AG10803 (cell line): ENCODE measurements at places on chromosomes 2 and 18.

DNA sequence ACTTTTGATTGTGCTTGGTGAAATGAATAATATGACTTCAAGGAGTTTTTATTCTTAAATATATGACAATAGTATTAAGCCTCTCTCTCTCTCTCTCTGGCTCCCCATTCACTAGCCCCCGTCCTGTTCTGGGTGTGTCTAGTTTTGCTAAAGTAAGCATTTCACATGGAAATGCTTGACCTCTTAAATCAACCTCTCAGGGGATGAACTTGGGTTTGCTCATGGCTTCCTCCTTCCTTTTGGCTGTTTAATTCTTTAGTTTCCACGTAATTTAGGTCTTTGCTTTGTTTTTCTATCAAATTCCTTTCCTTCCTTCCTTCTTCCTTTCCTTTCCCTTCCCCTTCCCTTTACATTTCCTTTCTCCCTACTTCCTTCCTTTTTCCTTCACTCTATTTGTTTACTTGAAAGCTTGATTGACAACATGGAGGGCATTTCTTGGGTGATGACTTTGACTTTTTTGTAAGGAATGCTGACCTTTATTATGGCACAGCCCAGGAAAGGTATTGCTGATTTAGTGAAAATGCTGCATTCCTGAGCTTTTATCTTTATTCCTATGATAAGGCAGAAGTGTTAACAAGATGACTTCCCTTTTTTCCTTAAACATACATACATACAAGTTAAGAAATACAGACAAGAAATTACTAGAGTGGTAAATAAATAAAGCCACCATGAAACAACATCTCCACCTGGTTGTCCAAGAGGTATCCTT lies 3.6 kb downstream of the DPP4 start:
- DNase-seq, result no peak

DNA sequence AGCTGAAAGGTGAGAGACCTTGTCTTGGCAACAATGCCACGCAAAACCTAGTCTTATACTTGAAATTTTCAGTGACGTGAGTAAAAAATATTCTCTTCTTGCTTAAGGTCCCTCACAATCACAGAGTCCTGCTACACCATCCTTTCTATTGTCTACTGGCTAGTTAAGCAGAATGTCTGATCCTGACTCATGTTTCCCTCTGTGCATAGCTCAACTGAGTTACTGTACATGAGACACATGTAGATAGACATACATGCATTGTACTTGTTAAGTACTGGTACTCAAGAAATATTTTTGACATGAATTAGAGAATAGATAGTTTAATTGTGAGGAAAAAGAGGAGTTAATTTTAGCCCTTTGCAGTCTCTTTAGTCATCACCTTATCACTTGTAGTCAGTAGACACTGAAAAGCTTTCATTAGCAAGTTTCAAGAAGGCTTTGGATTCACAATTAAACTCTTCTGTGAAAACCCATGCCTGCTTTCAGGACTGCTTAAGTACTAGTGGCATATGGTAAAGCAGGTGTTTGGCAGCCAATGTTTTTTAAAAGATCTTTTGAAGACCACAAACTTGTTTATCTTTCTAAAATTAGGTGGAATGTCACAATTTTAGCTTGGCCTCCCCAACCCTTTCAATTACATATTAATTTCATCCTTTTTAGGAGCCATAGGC lies 158.7 kb upstream of the CCDC150 start:
- DNase-seq, result peak; percentile 37

DNA sequence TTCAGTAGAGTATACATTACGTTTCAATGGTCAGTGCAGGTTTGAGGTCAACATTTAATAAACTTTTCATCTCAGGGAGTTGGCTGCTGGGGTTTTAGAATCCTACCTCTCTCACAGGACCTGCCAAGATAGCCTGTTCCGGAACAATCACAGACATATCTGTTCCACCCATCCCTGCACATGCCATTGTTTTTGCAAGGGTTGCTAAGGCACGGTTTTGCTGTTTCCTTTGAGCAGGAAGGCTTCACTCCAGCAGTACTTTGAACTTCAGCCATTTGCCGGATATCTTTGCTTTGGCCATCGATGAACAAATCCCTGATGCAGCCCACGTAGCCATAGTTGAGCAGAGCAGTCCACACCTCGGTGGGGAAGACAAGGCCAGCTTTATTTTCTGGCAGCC lies 493.8 kb downstream of the NRXN1 start:
- DNase-seq, result no peak

GRCh38 chr2:230678451-230678850 lies 34.2 kb upstream of the CAB39 start:
- DNase-seq, result no peak

DNA sequence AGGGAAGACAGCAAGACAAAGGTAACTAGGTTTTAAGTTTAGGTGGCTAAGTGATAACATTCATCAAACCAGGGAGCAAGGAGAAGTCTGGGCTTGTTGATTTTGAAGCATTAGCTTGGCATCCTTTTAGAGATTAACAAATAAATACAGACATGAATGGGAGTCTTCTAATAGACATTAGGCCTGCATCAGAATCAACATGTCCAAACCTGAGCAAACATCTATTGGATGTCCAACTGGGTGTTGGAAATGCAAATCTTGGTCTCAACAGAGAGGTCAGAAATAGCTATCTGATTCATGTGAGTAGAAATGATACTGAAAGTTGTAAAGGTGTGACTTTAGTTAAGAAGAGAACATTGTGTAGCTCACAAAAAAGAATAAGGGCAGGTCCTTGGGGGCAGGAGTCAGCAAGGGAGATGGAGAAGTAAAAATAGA lies 85.5 kb upstream of the RND3 start:
- no peak for DNase-seq

GRCh38 chr2:218039171-218039570 lies 29.9 kb upstream of the RUFY4 start:
- peak; percentile 44 for DNase-seq

- DNase-seq, result peak; percentile 21
These were observed 56.2 kb upstream of the LYPD6B start for GRCh38 chr2:148982282-148982681.

DNA sequence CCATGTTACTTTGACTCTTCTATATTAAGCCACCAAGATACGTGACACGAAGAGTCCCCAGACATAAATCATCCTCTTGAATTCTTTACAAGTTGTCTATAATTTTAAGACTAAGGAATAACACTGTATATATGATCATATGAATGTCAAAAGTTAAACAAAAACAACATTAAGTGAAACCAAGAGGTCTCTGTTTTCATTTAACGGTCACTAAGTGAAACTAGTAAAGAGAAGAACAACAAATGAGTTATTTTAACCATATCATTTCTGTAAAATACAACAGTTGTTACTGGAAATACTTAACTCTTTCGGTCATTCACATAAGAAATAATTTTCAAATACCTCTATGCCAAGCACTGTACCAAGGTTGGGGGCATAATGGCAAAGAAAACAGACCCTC lies 45.7 kb upstream of the STK17B start:
- no peak for DNase-seq

GRCh38 chr2:28153851-28154250 lies 238.8 kb upstream of the FOSL2 start:
- no peak for DNase-seq

- DNase-seq, result peak; percentile 34
These were observed 81.2 kb downstream of the CTIF start for GRCh38 chr18:48620071-48620470.

- DNase-seq, result peak; percentile 70
These were observed 3.8 kb downstream of the DLX2 start for GRCh38 chr2:172098650-172099471.

GRCh38 chr2:35933031-35933430 lies 422.5 kb upstream of the CRIM1 start:
- no peak for DNase-seq

DNA sequence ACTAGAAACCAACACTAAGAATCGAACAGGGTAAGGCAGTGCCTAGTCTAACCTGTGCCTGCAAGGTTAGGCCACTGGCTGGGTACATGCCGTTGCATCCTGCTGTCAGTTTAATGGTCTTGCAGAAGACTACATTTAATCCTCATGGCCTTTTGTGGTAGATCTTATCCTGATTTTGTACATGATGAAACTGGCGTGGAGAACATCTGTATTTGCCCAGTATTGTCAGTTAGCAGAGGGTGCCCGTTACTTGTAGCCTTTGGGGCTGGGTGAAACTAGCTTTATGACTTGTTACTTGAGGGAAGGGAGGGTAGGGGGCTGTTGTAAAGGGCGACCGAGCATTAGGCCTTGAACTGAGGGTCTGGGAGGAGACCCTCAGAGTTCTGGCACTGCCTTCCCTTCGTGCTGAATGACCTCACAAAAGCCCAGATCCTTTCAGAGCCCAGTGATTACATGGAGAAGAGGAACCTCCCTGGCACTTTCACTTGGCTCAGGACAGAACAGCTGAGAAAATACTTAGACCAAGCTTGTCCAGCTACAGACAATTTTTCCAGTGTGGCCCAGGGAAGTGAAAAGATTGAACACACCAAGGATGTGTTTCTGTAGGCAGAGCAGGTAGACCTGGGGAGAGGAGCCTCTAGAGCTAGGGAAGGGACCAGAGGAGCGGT lies 19.5 kb downstream of the SLC20A1 start:
- DNase-seq, result no peak

DNA sequence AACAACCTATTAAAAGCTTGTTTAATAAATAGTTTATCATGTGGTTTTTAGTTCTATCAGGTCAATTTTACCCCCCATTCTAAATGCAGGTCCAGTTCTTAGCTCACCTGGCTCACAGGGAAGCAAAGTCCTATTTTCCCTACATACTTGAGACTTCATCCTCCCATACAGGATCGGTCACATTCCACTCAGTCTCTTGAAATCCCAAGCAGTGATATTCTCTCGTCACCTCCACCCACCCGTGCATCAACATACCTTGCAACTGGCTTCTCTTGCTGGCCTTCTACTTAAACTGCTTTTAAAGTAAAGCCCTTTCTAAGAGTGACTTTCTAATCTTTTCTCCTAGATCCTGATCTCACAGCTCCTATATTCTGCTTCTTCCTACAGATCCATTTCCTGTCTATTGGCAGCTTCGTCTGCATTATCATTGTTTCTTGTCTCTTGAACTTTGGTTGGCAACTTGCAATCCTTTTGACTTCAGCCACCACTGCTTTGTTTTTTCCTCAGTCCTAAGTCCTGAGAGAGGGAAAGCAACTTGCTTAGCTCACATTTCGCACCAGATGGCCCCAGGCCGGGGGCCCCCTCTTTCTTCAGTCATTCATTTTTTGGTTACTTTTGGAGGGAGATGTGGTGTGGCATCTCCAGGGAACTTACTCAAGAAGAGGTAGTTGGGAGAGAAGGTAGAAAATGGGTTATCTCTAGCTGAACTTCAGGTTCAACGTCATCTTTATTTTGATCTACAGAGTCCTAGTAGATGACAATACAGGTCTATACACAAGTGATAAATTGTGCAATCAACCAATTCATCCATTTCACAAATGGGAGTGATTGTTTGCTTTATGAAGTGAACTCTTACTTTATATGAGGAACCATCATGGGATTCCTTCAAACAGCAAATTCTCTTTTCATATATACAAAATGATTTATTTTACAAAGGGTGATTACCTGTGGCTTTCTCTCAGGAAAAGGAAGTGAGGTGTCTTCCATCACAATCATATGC lies 23.9 kb upstream of the NCOA1 start:
- DNase-seq, result no peak

- DNase-seq, result no peak
These were observed 18.4 kb downstream of the TFCP2L1 start for GRCh38 chr2:121266543-121267106.

DNA sequence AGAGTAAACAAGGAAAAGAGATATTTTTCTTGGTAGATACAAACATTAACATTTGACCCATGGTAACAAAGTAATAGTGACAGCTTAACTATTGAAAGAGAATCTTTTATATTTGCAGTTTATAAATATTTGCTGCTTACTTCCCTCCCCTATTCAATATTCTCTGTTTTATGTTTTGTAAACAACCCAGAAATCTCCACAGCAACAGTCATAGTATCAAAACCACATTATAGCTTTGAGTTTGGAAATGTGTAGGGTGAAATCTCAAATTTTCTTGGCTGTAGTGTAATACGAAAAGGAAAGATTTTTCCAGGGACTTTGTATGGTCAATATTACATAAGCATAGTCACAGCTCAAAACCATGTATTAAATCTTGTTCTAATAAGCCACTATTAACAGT lies 511.2 kb downstream of the METTL4 start:
- no peak for DNase-seq

DNA sequence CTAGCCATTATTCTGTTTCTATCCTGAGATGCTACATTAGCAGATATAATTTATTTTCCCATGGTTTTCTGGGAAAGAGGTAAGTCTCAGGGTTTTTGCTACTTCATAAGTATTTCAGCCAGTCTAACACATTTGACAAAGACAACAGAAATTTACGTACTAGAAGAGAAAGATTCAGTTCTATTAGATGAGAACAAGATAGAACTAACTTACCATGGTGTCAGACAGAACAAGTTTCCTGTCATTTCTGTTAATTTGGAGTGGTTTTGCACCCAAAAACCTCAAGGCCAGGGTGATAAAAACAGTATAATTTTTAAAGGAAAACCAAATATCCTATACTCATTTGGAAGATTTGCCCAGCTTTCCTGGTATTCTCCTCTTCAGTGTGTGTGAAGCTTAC lies 15.6 kb downstream of the SLC4A5 start:
- DNase-seq, result no peak

GRCh38 chr2:74462786-74463105 lies 2.4 kb downstream of the MOGS start:
- no peak for DNase-seq

DNA sequence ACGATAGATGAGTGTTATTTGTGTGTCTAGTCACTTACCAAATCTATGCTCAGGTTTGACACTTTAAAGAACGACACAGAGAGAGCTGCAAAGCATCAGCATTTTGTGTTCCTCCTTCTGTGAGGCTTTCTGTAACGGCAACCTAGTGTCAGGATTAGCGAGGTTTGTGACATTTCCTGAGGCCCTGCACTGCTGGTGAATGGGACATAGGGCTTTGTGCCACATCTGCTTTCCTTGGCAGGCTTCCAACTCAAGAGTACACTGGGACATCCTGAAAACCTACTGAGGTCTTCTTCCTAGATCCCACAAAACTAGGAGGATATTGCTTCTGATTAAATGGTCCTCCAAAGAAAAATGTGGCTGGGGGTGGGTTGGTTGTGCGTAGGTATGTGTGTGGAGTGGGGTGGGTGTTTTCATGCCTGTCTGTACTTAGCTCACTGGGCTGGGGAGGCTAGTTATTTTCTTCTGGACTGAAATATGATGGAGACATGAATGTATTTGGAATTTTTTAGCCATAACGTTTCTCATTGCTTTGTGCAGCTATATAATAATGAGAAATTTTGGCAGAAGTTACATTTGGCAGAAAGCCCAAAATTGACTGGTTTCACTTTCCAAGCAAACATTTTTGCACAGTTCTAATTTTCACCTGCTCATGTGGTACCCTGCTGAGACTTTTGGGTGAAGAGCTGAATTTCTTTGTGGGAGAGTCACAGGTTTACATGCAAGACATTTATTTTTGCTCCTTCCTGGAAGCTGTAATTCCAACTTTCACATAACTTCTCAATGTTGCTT lies 308.4 kb downstream of the XIRP2 start:
- DNase-seq, result peak; percentile 64

GRCh38 chr2:226993171-226993570 lies 157.3 kb downstream of the RHBDD1 start:
- no peak for DNase-seq

GRCh38 chr2:212489719-212490346 lies 48.8 kb downstream of the ERBB4 start:
- DNase-seq, result no peak
